ENCODE measurements at places on chromosomes 3 and 15.

DNA sequence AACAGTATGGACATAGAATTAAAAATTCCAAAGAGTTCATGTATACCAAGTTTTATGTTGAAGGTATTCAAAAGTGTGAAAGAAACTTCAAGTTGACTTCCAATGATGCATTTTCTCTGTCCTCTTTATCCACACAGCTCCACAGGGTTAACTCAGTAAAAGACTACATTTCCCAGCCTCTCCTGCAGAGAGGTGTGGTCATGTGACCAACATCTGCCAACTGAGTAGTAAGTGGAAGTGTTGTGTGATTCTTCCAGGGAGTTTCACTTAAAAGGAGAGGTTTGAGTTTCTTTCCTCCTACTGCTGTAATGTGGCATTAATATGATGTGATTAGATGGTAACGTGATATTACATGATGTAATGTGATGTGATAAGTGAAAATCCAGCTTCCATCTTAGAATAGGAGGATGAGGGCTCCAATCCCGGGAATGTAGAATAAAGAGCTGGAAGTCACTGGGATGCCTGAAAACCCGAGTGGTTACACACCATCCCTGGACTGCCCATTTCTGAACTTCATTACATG lies 280.6 kb downstream of the ARRDC4 start:
- DNase-seq, result no peak

GRCh38 chr3:117964814-117965213 lies 1069.8 kb downstream of the IGSF11 start:
- DNase-seq, result no peak

DNA sequence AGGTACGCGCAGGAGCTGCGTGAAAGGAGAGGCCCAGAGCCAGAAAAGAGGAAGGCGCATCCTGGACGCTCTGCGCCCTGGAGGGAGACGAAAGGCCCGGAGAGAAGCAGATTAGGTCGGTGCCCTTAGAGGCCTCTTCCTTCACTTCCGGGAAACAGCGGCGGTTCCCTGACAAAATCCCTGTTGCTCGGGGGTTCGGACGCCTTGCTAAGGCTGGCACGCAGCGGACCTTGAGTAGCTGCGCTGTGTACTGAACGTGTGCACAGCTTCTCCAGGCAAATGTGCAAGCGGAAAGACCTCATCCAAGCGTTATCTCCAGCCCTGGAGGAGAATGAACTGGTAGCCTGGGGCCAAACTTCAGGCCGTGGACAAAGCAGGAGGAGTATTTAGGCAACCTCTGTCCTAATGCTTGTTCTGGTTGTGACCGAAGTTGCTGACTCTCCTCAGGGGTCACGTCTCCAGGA lies 3.0 kb upstream of the SOX14 start:
- DNase-seq, result no peak

GRCh38 chr3:187369089-187369447 lies 883 bp downstream of the RTP4 start:
- DNase-seq, result no peak

DNA sequence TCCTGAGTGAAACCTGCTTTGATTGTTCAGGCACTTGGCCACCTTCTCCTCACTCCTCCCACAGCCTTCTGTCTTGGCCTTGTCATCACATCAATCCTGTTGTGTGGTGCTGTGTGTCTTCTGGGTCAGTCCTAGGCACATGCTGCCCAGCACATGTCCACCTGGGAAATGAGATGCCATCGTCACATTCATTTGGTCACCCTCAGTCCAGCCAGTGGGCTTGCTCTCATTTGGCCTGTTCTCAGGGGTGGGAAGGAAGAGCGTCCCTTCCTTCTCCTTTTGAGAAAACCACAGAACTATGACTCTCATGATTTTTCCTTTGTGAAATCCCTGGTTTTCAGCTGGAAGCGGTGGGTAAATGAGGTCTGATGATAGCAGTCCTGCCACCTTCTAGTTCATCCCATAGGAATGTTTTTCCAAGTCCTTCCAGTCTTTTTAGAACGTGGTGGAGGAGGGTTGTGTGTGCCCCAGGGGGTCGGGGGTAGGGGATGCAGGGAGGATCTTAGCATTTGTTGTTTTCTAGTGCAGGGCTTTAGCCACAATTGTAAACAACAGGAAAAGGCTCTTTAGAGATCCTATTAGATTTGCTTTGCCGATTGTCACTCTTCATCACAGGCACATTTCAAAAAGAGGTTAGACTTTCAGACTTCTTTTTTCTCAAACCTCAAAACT lies 8.4 kb upstream of the PLA1A start:
- no peak for DNase-seq

- DNase-seq, result no peak
These were observed 843.4 kb upstream of the DPPA4 start for GRCh38 chr3:110180733-110181132.

DNA sequence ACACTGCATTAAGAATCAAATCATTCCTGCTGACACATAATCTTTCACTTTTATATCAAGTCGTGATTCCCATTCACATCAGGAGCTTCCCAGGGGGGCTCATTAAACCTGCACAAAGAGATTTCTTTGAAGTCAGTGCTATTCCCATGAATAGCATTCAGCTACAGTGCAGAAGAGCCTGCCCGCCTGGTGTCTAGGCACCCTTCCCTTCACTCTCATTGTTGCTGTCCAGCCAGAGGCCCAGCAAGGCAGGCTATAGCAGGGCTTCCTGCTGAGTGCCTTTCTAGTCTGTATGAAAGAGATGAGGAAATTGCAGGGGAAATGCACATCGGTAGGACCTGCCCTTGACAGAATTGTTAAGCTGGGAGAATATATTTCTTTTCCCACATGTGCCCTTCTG lies 4.5 kb upstream of the GJD2 start:
- no peak for DNase-seq

DNA sequence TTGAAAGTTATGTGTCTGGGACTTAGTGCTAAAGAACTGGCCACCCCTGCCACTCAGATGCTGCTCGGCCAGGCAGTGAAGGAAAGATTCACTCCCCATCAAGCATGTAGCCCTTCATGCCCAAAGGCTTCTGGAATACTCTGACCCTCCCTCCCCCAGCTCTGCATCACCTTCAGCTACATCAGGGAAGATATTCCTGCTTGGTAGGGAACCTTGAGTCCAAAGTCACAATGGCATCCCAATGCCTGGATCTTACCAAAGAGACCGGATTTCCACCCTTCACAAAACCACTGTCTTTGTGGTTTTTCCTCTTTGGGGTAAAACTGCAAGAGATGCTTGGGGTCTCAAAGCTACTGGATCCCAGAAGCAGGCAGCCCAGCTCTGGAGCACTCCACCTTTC lies 18.2 kb upstream of the BCL2A1 start:
- no peak for DNase-seq

DNA sequence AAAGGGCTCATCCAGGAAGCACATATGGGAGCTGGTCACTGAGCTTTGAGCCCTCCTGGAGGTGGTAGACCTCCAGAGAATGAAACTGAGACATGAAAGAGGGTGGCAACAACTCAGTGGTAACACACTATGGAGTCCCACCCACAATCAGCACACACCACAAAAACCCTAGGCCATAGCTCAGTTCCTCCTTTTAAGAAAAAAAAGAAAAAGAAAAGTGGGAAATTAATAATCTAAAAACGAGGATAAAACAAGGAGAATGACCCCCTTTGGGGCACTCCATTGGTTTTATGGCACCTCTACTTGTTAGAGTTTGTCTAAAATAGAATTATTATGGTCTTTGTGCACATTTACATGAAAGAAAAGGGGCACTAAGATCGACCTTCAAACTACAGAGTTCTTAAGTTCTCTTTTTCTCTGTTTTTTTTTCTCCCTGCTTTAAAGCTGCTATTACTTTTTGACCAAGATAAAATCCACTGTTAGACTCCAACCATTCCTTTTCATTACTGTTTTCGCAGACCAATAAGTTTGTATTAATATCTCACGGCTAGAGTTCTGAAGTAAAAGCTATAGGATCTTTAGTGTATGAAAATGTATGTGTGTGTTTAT lies 40.2 kb upstream of the ZBTB20 start:
- no peak for DNase-seq

GRCh38 chr3:146314871-146315270 lies 64.0 kb upstream of the PLSCR4 start:
- no peak for DNase-seq

Data from GDM1 (cell line).